ENCODE measurements at places on chromosomes 7 and 10.
A peak's percentile ranks its signal among the peaks of the same experiment; 100 is the strongest.

- H3K27me3 ChIP-seq, result no peaks in the 10 kb centered on the region
- peaks cover 23% of the 10 kb centered on the region for H3K36me3 ChIP-seq
- peak; percentile 96 for DNase-seq
Observed at GRCh38 chr7:134905375-134905774, 80.9 kb upstream of the AGBL3 start.

- no peak overlapping the region for H3K4me3 ChIP-seq
- H3K27ac ChIP-seq, result no peak overlapping the region
- no peaks in the 10 kb centered on the region for H3K4me1 ChIP-seq
- no peak for DNase-seq
- H3K36me3 ChIP-seq, result no peaks in the 10 kb centered on the region
- H3K27me3 ChIP-seq, result no peaks in the 10 kb centered on the region
Observed at GRCh38 chr7:120207037-120207436, 65.9 kb upstream of the KCND2 start.

- H3K4me3 ChIP-seq, result no peak overlapping the region
- peak; percentile 22 for DNase-seq
- H3K36me3 ChIP-seq, result no peaks in the 10 kb centered on the region
- H3K27me3 ChIP-seq, result no peaks in the 10 kb centered on the region
Observed at GRCh38 chr10:52616395-52616764, 156.2 kb downstream of the MBL2 start.

DNA sequence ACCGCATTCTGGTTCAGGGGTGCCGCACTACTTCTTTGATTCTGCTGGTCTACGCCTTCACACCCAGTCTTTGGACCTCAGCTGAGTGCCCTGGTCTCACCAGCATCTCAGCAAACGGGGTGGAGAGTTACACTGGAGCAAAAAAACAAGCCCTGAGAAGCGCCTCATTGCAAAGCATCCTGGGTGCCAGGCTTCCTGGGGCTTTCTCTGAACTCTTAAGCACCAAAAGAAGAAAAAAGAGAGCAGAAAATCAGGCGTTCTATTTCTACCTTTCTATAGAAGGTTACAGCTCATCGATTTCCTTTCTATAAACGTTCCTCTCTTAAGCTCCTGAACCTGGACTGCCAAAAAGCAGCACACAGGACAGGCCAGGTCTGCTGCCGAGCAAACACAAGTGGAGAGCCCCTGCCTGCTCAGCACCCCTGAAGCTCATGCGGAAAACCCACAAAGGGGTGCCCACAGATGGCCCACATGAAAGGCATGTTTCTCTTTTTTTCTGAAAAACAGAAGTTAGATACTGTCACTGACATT lies 217.9 kb downstream of the SFMBT2 start:
- H3K4me1 ChIP-seq, result no peaks in the 10 kb centered on the region
- H3K27me3 ChIP-seq, result no peaks in the 10 kb centered on the region
- H3K36me3 ChIP-seq, result no peaks in the 10 kb centered on the region
- no peak overlapping the region for H3K27ac ChIP-seq
- H3K4me3 ChIP-seq, result no peak overlapping the region

DNA sequence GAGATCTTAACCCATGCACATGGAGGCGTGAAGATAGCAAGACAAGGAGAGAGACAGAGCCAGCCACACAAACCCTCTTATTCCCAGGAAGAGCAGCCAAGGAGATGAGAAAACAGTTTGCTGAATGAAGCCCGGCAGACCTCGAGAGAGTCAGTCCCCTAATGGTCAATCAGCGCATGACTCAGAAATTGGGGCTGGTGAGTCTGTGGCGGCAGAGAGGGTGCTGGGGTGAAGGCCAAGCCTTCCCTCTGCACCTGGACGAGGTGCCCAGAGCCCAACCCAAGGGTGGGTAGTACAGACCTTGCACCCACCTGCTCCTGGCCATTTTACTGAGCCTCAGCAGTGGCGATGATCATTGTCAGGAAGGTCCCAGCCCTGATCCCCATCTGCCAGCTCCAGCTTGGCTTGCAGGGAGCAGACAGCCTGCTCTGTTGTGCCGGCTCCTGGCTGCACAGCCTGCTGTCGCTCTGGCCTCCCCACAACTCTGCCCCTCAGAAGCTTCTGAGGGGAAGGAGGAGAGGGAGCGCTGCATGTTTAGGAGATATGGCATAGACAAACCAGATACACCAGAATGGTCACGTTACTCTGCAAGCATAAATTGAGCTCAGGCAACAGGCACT lies 256.6 kb downstream of the RPS24 start:
- H3K27me3 ChIP-seq, result no peaks in the 10 kb centered on the region
- no peaks in the 10 kb centered on the region for H3K36me3 ChIP-seq
- DNase-seq, result peak; percentile 29
- H3K27ac ChIP-seq, result no peak overlapping the region
- no peak overlapping the region for H3K4me3 ChIP-seq

DNA sequence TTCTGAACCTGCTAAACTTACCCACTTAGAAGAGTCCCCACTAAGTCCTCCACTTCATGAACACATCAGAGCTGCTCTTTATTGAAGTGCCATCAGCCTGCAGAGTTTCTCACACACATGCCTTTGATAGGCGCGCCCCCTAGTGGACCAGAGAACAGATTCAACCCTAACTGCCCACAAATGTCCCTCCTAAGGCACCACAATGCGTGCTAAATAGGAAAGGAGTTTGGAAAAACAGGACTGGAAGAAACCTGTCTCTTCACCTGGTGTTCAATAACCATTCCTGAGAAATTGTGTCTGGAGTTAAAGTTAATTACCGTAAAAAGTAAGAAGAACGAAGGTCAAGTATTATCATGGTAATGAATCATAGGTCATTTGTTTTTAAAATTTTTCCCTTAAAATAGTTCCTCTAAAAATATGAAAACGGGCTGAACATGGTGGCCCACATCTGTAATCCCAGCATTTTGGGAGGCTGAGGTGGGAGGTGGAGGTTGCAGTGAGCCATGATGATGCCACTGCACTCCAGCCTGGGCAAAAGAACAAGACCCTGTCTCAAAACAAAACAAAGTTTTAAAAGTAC lies 249.7 kb downstream of the ELMO1 start:
- H3K27ac ChIP-seq, result no peak overlapping the region
- H3K4me1 ChIP-seq, result no peaks in the 10 kb centered on the region
- no peaks in the 10 kb centered on the region for H3K27me3 ChIP-seq
- H3K36me3 ChIP-seq, result no peaks in the 10 kb centered on the region
- DNase-seq, result peak; percentile 78

Data from GM23248 (cell line).